IPS-NIHi11 (cell line): ENCODE measurements at places on chromosomes 1 and 21.
A peak's percentile ranks its signal among the peaks of the same experiment; 100 is the strongest.

DNA sequence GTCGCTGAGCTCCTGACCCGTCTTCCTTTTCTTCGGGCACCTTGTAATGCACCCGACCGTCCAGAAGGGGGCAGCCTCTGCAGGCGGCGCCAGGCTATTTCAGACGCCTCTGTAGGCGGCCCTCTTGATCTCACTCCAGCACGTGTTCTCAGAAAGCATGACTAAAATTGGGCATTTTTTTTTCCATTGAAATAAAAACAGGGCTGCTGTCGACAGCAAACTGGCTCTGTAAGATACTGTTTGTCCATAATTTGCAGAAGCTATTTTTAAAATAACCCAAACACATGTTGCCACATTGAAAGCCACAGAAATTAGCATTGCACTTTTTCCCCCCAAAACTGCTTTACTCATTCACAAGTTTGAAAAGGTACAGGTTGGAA lies 78.0 kb downstream of the STUM start:
- DNase-seq, result peak; percentile 87

DNA sequence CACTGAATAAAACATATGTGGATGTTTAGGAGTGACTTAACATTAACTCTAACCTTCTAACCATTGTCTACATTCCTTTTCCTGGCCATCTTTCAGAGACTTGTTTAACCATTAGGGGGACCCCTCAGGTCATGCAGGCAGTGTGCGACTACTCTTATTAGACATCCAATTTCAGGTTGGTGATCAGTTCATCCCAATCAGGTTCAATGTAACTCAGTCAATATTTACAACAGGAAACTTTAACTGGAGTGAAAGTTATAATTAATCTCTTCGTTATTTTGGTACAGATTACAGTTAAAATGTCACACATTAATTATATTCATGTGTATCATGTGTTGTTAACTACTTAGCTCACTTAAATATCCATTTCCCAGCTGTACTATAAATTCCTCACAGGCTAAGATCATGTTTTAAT lies 68.8 kb upstream of the RGS1 start:
- peak; percentile 37 for DNase-seq

GRCh38 chr1:223109581-223110026 lies 33.4 kb downstream of the TLR5 start:
- DNase-seq, result no peak

DNA sequence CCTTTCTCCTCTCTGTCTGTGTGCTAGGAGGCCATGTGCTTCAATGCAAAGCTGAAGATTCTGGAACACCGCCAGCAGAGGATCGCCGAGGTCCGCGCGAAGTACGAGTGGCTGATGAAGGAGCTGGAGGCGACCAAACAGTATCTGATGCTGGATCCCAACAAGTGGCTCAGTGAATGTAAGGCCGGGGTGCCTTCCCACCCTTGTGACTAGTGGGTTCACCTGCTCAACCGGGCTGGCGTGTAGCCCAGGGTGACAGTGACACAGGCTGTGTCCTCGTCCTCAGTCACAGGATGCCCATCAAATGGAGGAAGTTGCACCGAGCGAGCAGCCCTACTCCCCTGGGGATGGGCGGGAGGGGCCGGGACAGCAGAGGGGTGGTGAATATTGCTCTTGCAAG lies 544.1 kb downstream of the KIF26B start:
- DNase-seq, result no peak

DNA sequence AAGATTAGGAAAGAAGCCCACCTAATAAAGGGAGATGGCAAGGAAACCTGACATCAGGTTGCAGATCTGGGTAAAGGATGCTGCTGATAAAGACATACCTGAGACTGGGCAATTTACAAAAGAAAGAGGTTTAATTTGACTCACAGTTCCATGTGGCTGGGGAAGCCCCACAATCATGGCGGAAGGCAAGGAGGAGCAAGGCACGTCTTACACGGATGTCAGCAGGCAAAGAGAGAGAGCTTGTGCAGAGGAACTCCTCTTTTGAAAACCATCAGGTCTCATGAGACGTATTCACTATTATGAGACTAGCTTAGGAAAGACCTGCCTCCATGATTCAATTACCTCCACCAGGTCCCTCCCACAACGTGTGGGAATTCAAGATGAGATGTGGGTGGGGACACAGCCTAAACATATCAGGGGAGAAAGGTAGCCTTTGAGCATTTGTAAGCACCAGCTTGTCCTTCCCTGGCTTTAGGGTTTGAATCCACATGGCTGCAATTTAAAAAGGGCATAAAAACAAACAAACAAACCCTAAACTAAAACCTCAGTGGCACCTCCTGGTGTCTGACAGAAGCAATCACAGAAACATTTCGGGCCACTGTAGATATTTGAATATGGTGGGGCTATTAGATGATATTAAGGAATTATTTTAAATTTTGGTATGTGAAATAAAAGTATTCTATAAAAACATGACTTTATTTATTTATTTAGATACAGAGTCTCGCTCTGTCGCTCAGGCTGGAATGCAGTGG lies 33.1 kb downstream of the SLC2A7 start:
- no peak for DNase-seq

- peak; percentile 82 for DNase-seq
Observed at GRCh38 chr1:40838045-40838979, 23.9 kb downstream of the CITED4 start.

- no peak for DNase-seq
Observed at GRCh38 chr21:23475281-23476219, 2131.7 kb downstream of the MRPL39 start.

DNA sequence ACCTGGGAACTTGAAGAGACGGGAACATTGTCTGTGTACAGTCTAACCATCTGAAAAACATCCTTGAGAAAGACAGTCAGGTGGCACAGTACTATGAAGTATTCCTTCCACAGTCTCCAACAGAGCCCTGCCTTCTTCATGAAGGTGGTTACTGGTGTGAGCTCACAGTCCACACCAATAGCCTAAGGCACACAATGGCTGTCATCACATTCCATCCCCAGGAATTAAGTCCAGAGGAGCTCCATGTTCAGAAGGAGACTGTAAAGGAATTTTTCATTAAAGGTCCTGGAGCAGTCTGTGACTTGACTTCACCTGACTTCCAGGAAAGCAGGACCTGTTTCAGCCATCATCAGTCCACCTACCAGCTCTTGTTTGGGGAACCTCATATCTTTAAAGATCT lies 180.2 kb downstream of the C1orf21 start:
- no peak for DNase-seq

DNA sequence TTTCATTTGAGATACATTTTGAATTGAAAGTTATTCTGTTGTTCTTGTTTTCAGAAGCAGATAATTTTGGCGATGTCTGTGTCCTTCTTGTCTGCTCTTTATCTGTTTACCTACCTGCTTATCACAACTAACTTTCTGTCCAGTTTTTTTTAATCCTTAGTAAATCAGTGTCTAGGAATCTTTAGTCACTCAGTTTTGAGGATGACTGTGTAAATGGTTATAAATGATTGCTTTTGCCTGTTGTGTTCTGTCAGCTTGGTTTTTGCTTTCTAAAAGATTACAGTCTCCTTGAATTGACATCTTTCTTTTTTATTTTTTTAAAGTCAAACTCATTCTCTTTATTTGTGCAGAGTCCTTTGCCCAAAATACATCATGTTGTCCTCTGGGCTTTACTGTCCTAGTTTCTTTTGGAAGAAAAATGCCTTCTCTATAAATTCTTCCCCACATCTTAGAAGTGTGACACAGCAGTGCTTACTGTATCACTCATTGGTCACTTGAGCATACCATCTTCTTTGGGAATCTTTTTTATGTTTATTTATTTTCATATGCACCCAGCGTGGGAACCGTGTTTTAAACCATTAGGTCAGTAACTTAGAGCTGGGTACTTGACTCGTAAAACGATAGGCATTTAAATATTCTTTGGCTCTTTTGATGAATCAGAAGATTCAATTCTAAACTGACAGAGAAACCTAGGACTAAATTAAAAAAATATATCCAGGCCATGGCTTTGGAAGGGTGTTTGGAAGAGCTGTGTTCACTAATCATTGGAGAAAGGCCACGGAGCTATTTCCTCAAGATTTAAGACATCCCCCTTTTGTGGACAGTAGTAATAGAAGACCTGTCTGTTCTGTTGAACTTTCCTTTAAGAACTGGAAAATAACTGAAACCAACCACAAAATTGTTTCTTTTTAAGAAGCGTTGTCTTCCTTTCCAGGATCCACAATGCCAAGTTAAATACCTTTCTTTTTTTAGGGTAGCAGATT lies 20.9 kb downstream of the LAMC1 start:
- no peak for DNase-seq

DNA sequence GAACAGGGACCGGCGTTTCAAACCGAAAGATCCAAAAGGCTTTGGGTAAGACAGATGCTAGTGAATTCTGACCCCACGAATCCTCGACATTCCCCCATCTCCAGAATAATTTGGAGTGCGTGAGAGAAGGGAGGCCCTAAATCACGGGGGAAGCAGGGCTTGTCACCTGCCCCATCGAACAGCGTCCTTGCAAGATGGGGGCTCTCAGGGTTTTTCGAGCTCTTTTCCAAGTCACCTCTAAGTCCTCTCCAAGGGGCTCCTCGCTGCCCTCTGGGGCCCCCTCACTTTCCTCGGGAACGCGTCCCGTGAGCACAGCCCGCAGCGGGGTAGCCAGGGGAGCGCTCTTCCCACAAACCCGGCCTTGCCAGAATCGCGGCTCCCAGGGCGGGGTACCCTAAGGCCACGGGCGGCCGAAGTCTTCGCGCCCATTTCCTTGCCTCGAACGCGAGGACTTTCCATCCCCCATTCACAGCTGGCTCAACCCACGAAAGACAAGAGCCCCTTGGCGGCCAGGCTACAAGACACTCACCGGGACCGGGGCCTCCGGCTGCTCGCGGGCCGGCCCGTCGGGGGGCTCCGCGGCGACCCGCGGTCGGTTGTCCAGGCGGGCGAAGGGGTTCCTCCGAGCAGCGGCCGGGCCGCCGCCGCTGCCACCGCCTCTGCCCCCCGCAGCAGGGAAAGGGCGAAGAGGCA lies 546 bp downstream of the DONSON start:
- DNase-seq, result peak; percentile 31
